ENCODE measurements at places on chromosomes 11 and 22. TPM values are rescaled to one million over a fixed set of nuclear protein-coding genes. Genes with fewer than 3 reads are reported as not detected.
A peak's percentile ranks its signal among the peaks of the same experiment; 100 is the strongest.

CRYBA4 gene
- total RNA-seq: 0.41 TPM

- DNase-seq: peak; percentile 76
Observed at GRCh38 chr22:45994491-45995404, 17.8 kb upstream of the WNT7B start.

GRCh38 chr22:38267086-38267485 lies 5.7 kb downstream of the TMEM184B start:
- DNase-seq: no peak

GRCh38 chr11:132910011-132910760 lies 622.1 kb downstream of the OPCML start:
- DNase-seq: peak; percentile 37

APOL3 gene
- 43.7 TPM for total RNA-seq

IFITM2 gene
- total RNA-seq: 1,111 TPM

ADM2 gene
- total RNA-seq: 8.0 TPM

MMP13 gene
- total RNA-seq: not detected

DNA sequence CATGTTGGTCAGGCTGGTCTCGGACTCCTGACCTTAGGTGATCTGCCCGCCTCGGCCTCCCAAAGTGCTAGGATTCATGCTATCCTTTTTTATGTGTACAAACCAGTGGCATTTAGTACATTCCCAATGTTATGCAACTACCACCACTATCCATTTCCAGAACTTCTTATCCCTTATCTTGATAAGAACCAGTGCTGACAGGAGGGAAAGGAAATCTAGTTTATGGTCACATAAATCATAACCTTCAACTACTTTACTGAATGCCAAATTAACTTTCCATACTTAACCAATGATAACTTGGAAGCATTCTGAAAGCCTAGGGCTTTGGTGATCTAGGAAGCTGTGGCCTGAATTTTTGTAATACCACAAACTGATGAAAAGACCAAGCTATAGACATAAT lies 170.4 kb downstream of the SWAP70 start:
- DNase-seq: no peak

DNA sequence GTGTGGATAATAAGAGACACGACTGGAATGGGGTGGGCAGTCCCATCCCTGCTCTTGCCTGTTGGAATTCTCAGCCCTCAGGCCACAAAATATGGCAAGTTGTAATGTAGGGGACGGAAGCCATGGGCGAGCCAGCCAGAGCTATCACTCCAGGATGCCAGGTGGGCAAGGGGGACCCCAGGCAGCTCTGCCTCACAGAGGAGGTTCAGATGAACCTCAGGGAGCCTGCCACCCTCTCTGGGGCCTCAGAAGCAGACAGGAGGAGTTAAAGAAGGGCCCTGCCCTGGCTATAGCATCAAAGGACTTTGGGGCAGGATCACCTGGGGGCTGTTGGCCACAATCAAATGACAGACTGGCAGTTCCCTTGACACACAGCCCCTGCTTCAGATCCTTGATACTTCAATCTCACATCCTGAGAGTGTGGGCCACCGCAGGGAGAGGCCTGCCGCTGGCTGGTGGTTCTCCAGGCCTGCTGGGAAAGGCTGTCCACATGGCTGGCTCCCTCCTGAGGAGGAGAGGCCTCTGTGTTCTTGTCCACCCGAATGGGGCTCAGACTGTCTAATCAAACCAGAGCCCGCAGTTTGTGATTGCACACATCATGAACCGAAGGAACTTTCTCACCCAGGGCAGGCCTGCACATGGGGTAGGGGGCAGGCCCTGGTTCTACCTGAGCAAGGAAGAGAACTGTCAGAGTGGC lies 31.4 kb downstream of the IGLL1 start:
- no peak for DNase-seq

DNA sequence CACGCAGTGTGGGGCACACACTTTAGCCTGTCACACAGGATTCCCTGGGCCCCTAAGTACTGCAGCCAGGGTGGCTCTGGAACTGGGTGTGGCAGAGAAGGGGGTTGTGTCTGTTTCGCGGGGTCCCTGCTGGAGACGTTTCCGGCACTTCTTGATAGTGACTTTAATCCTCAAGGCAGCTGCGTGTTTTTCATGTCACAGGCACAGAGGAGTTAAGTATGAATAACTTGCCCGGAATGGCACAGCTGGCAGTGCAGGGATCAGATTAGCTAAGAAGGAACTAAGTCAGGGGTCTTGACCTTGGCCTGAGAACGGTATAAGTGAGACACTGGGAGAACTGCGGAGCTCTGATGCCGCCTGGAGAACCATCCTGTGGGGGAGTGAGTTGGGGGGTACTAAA lies 7.5 kb upstream of the KRTAP5-7 start:
- no peak for DNase-seq

DNA sequence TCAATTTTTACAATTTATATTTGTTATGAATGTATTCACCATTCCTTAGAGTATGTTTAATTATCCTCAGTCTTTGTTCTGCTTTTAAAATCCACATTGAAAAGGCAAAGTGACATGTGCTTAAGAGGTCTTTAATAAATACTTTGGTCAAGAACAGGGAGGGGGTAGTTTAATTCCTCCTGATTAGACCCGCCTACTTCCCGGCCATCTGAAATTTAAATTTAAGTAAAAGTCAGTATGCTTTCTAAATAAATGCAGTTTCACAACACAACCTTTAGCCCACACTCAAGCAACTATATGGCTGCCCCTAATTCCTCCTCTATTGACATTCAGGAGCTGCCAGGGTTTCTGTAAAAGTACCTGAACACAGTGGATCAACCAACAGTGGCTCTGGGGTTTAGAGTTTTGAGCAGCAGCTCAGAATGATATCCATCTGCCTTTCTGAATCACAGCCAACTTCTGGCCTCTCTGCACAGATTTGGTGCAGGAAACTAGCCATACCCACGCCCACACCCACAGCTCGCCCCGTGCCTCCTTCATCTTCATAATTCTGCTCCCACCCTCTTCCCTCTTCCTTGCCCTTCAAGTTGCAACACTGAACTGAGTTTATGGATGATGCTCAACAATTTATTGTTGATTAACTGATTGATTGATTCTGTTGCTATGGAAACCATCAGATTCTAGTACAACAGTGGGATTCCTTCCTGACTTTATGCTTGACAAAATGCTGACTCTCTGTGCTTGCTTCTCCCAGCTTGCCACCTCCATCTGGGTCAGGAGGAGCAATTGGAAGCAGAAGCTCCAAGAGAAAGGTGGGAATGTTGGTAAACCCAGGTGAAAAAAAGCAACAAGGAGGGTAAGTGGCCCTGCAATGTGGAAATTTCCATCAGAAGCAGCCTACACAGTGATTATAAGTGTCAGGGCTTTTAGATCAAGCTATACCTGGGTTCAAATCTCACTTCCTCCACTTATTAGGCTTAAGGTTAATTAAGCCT lies 70.8 kb downstream of the PANX1 start:
- DNase-seq: no peak

DNA sequence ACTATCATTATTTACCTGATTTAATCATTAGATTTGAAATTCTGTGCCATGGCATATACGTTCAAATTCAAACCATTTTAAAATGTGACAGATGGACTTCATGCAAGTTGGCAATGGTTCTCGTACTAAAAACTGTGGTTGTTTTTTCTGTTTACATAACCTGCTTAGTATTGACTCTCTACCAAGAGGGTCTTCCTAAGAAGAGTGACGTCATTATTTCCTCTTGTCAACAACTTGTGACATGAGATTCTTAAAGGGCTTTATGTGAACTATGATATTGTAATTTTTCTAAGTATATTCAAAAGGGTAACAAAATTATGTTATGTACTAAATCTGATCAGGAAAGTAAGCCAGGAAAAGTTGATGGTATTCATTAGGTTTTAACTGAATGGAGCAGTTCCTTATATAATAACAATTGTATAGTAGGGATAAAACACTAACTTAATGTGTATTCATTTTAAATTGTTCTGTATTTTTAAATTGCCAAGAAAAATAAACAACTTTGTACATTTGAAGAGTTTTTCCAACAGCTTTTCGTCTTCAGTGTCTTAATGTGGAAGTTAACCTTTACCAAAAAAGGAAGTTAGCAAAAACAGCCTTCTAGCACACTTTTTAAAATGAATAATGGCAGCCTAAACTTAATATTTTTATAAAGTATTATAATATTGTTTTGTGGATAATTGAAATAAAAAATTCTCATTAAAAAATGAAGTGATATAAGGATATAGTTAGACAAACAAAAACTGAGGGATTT lies 87.0 kb downstream of the GRK3 start:
- DNase-seq: no peak
